CD4-positive, alpha-beta memory T cell (primary cell): ENCODE measurements at places on chromosomes 7 and 10. TPM values are rescaled to one million over a fixed set of nuclear protein-coding genes. Genes with fewer than 3 reads are reported as not detected.

- peak; percentile 62 for DNase-seq
Measured at GRCh38 chr7:113421696-113422330, 303.5 kb upstream of the SMIM30 start.

GRCh38 chr7:134062460-134062859 is 64.7 kb upstream of the LRGUK start:
- no peak for DNase-seq

- no peak for DNase-seq
Measured at GRCh38 chr10:63769367-63769766, 248.2 kb downstream of the REEP3 start.

- no peak for DNase-seq
Measured at GRCh38 chr7:28904578-28905048, 53.5 kb downstream of the TRIL start.

PIK3AP1 gene
- total RNA-seq: 1.7 TPM

DNA sequence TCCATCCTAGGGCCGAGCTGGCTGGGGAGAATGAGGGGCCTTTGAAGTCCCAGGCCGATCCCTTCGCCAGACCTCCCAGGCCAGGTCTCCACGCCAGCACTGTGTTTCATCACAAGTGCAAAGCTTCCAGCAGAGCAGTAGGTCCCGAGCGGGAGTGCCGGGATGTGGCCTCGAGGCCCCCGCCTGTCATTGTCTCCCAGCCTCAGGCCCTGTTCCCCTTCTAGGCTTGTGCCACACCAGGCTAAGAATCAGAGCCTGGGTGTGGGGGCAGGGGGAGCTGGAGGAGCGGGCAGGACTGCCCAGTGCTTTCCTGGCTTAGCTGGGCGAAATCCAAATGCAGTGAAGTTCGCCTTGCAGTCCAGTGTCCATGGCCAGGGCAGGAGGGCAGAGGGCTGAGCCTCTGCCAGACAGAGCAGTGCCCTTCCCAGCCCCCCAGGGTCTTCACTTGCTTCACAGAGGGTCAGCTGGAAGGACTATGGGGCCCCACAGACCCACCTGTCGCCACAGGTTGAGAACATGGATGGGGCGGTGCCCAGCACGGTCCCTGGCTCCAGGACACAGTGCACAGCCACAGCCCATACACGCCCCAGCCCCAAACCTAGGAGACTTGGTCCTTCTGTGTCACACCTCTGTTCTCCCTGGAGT is 20.2 kb upstream of the PFKFB3 start:
- DNase-seq: no peak

GRCh38 chr10:95522117-95522516 is 39.1 kb downstream of the SORBS1 start:
- no peak for DNase-seq

DNA sequence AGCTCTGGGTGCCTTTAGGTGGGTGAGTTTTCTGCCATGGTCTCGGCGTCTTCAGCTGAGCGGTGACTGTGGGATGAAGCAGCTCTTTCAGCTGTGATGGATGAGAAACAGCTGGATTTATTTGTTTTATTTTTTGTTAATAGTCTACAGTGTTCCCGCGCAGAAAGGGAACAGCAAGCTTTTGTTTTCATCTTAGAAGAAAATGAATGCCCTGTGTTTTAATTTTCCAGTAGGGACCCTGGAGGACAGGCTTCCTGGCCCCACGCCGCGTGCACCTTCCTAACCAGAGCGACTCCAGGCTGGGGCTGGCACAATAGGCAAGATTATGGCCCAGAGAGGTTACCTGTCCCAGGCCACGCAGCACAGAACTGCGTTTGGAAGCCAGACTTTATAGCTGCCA is 57.6 kb downstream of the GTF2IRD1 start:
- DNase-seq: no peak

DNA sequence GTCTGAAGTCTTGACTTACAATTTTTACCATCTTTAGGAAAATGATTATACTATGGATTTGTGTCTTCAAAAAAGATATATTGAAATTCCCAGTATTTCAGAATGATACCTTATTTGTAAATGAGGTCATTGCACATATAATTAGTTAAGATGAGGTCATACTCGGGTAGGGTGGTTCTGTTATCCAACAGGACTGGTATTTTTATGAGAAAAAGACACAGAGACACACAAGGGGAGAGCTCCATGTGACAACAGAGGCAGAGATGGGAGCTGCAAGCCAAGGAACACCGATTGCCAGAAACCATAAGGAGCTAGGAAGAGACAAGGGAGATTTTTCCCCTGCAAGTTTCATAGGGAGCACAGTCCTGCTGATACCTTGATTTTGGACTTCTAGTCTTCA is 356.9 kb downstream of the ARL4A start:
- no peak for DNase-seq

GRCh38 chr7:20447021-20447650 is 116.4 kb downstream of the ITGB8 start:
- no peak for DNase-seq

DNA sequence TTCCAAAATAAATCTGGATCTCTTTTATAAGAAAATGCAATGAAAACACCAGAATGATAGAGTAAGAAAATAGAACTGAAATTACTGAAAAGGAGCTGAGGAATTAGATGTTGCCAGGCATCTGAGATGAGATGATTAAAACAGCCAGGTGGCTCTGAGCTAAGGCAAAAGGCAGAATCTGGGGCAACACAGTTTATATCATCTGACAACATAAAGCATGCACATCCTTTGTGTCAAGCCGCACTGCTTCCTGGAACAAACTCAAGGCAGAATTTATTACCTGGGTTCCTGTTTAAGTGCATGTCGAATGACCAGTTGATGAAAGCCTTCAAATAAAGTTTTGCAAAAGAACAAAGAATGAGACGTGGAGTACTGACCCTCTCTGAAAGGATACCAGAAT is 247.0 kb downstream of the SNX10 start:
- DNase-seq: no peak

GRCh38 chr7:158750702-158751101 is 46.1 kb upstream of the NCAPG2 start:
- DNase-seq: no peak

- no peak for DNase-seq
Measured at GRCh38 chr10:4846775-4847174, 20.8 kb downstream of the AKR1E2 start.

DNA sequence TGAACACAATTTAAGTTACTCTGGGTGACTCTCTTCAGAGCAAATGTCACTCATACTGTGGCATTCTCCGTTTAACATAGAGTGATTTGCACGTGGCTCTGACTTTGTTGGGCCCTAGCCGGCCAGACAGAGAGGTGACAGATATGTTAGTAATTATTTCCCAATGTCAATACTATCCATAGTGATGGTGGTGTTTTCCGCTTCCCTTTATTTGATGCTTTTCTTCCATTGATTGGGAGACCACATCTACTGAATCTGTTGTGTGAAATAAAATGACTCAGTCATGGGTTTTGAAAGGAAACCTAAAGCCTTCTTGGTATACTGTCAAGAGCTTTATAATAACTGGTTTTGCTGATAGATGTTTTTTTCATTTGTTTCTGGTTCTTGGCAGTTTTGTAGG is 7.4 kb downstream of the AVL9 start:
- DNase-seq: no peak

DNA sequence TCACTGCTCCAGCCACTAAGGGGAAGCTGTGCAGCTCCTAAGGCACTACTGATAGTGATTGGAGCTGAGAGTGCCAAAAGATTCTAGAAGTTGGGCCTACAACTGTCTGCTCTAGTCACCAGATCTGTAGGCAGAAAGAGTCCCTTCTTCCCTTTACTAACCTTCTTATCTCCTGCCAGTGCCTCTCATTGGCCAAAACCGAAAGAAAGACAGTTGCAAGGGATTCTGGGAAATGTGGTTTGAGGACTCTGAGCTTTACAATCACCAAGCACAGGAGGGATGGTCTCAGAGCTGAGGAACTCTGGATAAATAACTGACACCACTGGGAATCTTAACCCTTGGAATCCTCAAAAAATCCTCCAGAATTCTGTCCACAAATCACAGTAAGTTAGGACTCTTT is 615.8 kb downstream of the CCSER2 start:
- DNase-seq: no peak

DNA sequence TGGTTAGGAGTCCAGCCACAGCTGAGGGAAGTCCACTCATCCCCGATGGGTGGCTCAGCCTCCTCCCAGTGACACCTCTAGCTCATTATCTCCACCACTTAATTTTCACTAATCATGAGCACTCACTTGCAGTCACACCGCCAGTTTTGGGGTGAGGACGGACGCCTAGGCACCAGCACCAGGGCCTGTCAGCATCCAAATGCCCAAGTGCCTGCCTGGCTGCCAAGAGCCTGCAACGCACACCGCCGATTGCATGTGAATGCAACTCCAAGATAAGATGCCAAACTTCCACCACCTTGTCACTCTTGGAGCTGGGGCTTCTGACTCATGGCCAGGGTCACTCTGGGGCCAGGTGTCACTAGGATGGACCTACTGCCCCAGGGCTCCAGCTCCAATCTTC is 24.4 kb upstream of the SMARCD3 start:
- DNase-seq: no peak

CRYGN gene
- not detected for total RNA-seq

DNA sequence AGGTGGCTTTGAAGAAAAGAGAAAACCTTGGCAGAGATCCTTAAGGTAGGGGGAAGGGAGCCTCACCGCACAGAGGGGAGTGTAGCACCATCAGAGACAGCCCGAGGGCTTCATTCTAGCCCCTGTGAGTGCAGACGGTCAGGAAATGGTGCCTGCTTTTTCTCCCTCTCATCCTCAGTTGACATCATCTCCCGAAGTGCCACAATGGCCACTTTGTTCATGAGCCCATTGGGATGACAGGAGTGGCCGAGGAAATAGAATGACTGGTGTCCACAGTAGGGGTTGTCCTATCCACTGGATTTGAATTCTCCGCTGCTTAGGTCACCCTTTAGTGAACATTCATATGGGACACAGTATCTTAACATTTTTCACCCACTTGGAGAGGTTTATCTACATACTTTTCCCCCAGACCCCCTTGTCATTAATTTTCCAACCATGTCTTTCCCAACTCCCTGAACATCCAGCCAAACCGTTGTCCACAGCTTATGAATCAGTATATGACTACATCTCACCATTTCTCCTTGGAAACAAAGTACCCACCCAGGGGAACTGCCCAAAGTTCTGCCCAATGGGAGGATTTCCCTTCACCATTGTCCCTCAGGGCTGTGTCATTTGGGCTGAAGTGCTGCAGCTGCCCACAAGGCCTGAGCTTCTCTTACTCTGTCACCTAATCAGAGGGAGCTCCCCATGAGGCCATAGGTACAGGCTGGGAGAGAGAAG is 108.8 kb downstream of the ADCY1 start:
- DNase-seq: no peak

FGF8 gene
- not detected for total RNA-seq

GRCh38 chr7:55104712-55105433 is 86.1 kb downstream of the EGFR start:
- DNase-seq: no peak

DNA sequence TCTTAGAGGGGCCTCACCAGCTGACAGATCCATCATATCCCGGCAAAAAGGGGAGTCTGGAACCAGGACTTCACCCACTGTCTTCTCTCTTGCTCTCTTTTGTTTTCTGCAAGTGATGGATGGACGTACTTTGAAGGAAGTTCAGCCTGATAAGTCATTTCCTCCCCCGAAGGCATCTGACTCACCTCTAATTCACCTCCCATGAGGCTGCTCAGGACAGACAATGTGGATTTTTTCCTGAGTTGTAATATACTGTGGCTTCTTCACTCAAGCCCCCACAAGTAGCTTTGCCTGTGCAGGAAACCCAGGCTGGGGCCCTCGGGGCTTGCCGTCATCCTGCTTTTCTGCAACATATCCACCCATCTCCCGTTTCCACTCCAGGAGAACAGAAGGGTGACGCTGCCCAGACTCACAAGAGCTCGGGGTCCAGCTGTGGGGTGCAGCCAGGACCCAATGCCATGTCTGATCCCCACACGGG is 70.4 kb downstream of the ASB13 start:
- no peak for DNase-seq

DNA sequence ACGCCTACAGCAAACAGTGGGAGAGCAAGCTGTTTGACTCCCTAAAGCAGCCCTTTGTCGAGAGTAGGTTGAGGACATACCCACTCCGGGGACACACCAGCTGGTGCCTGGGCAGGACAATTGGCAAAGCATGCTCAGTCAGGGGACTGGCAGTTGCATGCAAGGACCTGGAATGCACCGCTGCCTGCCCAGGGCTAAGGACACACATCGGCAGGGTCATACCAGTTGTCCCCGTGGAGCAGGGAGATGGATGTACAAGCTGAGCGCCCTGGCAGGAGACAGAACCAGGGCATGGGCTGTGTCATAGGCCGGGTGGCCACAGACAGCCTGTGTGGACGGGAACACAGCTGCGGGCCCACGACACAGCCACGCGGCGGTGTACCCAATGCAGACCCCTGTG is 18.3 kb upstream of the ELN start:
- no peak for DNase-seq

DNA sequence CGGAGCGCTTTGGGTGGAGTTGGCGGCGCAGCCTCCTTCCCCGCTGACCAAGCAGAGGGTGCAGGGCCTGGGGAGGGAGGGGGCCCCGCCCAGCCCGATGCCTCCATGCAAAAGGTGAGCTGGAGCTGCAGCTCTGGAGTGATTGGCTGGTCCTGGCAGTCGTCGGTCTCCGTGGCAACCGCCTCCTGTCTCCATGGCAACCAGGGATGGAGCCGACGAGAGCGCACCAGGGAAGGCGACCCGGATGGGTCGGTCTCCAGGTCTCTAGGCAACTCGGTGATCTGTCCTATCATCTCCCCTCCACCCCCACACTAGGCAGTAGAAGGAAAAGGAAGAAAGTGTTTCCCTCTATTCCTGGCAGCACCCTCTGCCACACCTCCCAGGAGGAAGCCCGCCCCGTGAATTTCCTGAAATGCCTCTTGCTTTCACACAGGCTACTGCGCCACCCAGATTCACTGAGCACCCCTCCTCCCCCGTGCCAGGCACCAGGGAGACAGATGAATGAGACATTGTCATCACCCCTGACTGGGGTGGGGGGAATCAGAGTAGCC is 647 bp upstream of the NACAD start:
- DNase-seq: peak; percentile 62

OLAH gene
- not detected for total RNA-seq

- DNase-seq: no peak
Measured at GRCh38 chr7:33946094-33946699, 40.9 kb downstream of the BMPER start.

KCNMA1 gene
- not detected for total RNA-seq

DNA sequence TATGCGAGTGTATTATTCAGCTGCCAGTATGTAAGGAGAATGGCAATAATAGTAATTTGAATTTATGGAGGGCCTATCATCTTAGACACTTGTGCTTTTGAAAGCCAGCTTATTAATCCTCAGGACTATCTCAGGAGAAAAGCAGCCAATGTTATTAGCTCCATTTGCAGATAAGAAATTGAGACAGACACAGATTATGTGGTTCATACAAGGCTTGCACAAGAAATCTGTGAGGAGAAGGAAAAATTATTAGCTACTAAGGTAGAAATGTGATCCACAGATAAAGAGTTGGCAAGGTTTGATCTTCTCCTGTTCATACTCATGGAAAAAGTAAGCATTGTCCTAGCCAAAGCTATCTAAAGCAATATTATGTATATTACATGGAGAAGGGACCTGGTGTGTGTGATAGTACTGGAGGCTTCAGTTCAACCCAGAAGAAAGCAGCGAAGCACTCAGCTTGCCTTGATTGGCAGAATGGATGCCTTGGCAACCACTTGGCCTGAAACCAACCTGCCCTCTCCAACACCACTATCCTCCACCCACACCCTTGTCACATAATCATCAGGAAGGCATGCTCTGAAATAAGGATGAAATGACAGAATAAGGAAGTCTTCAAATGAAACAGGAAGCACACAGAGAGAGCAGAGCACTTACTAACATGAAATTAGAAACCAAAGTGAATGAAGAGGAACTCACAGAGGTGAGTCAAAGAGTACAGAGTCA is 18.0 kb downstream of the MACC1 start:
- DNase-seq: no peak

PDK4 gene
- 0.35 TPM for total RNA-seq

GRCh38 chr7:43689115-43689514 is 40.2 kb downstream of the COA1 start:
- DNase-seq: no peak
